ENCODE measurements at places on chromosomes 3 and 15.

DNA sequence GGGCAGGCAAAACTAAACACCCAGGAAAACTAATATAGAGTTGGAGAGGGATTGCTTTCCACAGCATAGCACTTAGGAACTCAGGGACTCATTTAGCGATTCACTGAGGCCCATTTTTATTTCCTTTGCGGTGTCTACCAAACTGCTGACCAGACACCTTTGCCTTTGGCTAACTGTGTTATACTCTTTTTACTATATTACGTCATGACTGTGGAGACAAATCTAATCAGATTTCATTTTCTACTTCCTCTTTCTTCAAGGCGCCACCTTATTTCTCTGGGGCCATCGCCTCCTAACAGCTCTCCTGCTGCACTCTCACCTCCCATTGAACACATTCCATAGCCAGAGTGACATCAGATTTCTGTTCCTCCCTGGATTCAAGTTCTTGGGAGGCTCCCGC is 215.7 kb upstream of the WNT5A start:
- no peak for DNase-seq

- DNase-seq = no peak
These were observed 72.8 kb upstream of the AADACL2 start for GRCh38 chr3:151660885-151661284.

DNA sequence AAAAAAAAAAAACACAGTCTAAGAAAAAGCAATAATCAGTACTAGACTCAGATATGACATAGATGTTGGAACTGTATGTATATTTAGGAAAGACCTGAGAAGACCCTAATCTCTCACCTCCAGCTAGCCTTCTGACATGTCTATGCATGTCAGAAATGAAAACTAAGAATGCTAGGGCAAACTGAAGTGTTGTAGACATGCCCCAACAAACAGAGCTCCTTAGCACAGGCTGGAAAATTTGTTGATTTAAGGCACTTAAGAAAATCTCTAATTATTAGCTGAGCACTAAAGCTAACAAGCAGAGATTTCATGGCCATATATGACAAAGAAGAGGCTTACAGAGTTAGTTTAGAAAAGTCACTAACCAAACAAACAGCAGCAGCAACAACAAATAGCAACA is 45.5 kb upstream of the PRSS50 start:
- no peak for DNase-seq

- no peak for DNase-seq
These were observed 28.3 kb downstream of the IDH3A start for GRCh38 chr15:78177447-78177873.
